ENCODE measurements at places on chromosomes 2 and 18.

DNA sequence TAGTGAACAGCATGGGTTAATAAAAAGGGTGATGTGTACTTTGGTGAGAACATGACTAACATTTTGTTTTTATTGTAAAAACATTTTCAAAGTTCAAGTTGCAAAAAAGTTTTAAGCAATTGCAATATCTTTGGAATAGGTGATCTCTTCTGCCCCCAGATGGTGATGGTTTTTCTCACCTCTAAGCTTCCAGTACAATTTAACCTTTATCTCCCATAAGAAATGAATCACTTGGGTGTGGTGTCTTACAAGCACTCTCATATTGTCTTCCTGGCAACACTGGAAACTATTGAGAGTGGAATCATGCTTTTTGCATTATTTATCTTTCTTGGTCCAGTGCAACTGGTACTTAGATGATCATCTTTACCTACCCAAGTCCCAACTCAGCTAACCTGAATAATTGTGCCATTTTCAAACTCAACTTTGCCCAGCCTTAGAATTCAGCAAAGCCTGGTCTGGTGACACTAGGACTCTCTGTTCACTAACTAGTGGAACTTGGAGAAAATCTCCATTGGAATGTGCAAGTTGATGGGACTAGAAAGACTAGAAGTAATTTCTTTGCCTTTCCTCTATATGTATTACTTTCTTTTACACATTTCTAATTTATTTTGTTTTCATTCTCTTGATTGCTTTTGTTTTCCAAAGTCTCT lies 964.7 kb upstream of the ZEB2 start:
- no peak for DNase-seq

DNA sequence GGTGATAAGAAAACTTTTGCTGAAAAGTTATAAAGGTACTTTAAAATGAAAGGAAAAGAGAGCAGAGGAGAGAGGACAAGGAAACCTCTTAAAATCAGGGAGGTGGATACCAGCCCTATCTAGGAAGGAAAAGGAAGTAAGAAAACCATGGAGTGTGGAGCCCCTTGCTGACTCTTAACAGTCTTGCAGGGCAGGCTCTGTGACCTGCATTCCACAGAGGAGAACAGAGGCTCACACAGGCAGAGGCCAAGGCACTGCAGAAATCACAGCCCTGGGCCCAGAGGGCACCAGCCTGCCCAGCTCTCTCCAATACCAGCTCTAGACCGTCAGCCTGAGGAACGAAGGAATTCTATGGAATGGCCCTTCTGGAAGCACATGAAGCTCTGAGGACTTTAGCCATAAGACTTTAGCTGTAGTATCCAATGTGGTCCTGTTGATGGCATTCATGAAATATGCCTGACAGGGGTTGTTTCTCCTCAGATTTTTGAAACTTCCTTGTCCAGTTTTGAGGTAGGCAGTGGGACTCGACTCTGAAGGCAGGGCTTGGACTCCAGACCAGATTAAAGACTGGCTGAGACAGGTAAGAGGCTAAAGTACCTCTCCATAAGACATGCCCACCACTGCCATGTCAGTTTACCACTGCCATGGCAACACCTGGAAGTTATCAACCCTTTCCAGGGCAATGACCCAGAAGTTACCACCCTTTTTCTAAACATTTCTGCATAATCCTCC lies 216.3 kb downstream of the ANAPC1 start:
- DNase-seq: no peak

DNA sequence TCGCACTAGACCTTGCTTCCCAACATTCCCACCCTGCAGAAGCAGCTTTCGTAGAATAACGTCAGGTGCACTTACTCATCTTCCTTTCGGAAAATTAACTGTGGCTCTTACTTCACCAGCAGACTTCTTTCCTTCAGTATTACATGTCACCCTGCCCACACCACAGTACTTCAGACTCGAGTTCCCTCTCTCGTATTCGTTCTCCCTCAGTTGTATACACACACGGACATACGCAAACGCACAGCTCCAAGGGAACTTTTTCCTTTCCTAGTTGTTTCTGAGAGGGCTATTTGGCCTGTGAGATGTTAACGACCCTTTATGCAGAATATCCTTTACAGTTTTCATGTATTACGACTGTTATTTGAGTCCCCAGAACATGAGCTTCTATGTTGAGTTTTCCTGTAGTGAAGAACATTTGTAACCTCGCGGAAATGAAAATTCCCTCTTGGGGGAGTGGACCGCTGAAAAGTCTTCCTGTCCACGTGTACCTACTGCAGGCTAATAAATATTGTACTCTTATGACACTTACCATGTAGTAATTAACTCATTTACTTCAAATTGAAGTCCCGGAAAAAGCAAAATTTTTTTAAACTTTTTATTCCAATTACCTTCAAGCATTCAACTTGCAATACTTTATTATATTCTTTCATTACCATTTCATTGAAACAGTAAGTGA lies 908 bp downstream of the ERLEC1 start:
- no peak for DNase-seq

DNA sequence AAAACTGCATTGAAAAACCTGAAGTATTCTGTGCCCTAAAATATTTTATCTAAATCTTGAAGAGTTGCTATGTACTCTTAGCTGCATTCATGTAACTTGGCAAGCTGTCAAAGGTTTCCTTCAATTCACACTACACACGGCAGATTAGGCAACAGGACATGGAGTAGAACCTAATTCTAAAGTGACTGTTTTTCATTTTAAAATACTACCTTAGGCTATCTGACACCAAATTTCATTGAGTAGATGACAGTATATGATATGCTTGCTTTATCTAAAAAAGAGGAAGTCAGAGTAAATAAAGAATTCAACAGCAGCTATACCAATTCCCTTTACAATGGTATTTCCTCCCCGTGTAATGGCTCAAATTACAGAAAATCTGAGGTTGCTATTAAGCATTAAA lies 45.4 kb downstream of the EXOC6B start:
- DNase-seq: no peak

DNA sequence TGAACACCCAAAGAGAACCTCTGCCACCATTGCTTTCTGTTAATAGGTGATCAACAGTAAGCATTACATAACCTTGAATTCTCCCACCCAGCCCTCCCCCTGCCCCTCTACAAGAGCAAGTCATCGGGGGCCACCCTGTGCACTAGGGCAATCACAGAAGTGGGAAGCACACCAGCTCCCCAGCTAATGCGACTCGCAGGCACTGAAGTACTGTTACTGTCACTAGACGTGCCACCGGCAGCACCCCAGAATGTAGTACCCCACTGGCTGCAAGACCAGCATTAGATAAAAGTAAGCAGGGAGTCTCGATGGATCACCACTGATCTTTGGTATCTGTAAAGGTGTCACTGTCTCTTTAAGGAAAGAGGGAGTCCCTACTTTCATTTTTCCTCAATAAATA lies 167.6 kb downstream of the FAM210A start:
- DNase-seq: no peak

DNA sequence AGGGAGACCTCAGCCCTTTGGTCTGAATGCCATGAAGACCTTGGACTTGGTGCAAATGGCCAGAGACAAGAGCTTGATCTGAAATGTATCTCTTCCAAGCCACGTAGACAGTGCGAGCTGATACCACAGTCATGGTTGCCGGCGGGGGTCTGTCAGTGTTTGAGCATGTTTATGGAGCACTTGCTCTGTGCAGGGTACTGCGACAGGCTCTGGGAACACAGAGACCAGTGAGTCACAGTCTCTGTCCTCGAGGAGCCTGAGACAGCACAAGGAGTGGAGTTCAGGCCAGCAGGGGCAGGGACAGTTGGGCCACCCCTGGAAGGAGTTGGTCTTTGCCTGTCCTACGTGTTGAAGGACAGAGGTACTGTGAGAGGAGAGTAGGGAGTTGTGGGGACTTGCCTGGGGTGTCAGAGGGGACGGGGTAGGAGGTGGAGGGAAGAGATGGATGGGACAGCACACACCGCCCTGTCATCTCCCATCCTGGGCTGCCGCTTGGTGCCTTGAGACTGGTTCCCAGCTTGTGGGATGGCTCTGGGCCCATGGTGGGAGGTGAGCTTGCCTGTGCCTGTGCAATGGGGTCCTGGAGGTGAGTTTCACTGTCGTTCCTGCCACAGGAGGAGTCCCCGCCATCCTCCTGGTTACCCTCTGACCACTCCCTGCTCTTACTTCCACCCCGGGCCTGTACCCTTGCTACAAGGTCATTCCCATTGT lies 39.5 kb downstream of the ATP6V1C2 start:
- DNase-seq: no peak

GRCh38 chr2:73839653-73840411 lies 11.1 kb downstream of the STAMBP start:
- DNase-seq: no peak

- no peak for DNase-seq
Measured at GRCh38 chr2:147603447-147603846, 241.4 kb upstream of the ACVR2A start.

Data from NCI-H187 (cell line).